ENCODE measurements at places on chromosomes 5 and 9.

DNA sequence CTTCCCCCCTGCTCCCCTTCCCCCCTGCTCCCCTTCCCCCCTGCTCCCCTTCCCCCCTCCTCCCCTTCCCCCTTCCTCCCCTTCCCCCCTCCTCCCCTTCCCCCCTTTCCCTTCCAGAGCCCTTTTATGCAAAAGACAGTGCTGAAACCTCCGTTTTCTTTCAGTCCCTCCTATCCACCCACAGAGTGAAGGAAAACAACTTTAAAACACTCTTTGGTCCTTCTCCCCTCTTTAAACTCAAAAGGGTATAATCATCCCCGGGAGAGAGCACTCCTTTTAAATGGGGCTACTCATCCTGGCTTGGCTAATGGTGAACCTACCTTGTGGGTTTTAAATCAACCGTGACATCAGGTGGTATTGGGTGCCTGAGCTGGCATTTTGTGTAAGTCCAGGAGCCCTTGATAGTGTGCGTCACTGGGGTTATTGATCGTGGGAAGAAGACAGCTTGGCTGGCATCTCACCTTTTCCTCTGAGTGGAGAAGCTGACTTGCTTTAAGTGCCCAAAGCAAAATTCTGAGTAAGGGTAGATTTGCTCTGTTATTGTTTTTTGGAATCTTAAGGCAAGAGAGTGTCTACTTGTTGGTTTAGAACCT, 2.7 kb downstream of the LARP1 start:
- peak; percentile 30 for DNase-seq

GRCh38 chr9:92404042-92404836, at the start of gene OGN:
OGN (minus strand) TSS chr9:92404578; CDS start chr9:92403407, 1,171 bp downstream.
- peak; percentile 88 for DNase-seq

DNA sequence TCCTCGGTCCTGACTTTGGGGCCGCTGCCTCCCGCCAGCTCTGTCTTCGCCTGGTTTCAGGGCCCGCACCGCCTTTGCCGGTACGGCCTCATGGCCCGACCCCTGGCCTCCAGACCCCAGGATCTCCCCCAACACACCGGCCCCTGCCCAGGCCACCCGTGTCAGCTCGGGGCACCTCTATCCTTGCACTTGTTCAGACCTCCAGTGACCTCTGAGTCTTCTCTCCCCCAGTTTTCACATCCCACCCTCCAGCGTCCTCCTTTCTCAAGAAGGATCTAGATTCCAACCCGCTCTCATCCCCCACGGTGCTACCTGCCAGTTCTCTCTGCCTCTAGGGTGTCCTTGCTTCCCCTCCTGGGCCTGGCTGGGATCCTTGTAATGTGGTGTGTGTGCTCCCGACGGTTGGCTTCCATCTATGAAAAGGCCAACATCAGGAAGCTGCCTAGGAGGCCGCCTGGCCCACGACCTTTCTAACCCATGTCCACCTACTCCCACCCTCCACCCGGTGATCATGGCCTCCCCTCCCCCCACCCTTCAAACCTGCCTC, 61.1 kb downstream of the SPATA31C2 start:
- DNase-seq: no peak

DNA sequence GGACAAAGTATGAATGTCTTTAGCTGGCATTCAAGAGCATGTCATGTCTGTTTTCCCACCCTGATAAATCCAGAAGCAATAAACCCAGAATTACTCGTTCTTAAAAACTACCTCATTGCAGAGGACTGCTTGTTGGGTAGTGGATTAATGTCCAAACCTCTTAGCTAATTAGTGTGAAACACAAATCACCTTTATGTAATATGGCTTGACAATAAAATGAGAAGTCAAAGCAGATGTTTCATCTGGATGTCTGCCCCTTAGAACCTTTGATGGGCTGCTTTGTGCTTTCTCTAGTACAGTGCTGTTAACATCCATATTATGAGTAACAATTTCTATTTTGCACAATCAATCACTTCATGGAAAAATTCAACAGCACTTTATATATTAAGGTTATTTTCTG, 149.1 kb upstream of the TUT7 start:
- no peak for DNase-seq

- no peak for DNase-seq
Observed at GRCh38 chr5:77022511-77023417, 7.4 kb upstream of the AGGF1 start.

Data from muscle of back (tissue), 13 donors.